Colonic mucosa (tissue), 4 donors: ENCODE measurements at places on chromosomes 12 and 14.

DNA sequence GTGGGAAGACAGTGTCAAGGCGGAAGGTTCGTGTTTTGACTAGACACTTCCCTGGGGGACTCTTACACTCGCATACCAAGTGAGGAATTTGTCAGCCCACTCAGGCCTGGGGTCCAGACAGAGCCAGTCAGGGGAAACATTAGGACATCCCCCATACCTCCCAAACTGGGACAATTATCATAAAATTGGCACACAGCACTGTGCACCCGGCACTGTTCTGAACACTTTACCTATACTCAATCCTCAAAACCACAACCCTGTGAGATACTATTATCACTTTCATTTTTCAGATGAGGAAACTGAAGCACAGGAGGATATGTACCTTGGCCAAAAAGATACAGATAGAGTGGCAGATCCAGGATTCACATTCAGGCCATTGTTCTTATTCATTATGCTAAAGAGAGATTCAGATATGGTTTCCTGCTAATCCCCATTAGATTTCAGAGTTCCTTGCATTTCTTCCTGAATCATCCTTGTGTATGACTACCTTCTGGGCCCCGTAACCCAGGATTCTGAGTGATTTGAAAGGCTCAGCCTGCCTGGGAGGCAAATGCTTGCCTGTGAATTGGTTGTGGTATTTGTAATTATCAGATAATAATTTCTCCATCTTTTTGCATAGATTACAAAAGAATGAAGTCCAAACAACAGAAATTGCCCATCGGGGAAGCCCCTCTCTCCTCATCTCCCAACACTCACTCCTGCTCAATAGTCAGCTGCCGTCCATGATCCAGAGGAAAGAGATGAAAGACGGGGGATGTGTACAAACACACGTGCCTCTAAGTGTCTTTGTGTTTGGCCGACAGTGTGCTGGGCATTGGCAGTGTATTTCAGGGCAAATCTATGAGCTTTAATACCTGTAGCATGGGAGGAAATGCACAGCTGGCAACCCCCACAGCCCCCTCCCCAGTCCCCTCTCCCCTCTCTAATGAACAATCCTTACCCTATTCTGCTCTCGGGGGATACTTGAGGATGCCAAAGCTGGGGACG is 4.6 kb downstream of the TAC3 start:
- no peak for DNase-seq

GRCh38 chr12:43336962-43337555 is 214.9 kb downstream of the ADAMTS20 start:
- no peak for DNase-seq

DNA sequence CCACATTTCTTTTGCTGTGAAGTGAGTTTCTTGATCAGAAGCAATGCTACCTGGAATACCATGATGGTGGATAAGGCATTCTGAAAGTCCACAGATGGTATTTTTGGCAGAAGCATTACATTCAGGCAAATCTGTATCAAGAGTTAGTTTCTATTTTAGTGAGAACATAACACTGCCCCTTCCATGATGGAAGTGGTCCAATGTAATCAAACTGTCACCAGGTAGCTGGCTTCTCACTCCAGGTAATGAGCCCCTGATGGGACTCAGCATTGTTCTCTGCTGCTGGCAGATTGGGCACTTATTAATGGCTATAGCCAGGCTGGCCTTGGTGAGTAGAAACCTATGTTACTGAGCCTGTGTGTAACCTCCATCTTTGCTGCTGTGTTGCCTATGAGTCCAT is 80.7 kb downstream of the KCNA5 start:
- DNase-seq: no peak

DNA sequence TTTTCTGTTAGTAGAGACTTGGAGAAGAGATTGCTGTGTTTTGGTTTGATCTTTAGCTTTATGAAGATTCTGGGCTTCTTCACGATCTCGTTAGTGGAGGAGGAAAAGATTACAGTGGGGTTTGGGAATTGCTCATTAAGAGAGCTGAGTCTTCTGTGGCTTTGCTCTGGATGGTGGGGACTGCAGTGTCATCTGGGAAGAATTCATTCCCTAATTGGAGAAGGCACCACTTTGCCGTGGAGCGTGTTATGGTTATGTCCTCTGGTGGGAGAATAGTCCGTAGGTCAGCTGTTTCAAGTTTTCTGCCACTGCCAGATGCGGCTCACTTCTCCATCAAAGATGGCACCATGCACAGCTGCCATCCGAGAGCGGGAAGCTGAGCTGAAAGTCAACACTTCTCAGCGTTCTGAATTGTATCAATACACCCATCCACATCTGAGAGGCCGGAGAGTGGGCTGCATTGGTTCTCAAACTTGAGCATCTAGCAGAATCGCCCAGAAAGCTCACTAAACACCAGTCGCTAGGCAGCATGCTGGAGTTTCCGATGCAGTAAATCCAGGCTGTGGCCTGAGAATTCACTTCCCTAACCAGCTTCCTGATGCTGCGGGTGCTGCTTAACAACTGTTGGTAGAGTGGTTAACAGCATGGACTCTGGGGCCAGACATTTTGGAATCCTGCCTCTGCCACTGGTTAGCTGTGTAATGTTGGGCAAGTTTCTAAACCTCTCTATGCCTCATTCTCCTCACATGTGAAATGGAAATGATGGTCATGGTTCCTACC is 117.8 kb downstream of the PLXNC1 start:
- DNase-seq: no peak
